Type B pancreatic cell (in vitro differentiated cells): ENCODE measurements at places on chromosomes 13 and 19.

GRCh38 chr19:38285567-38285966, 18.5 kb upstream of the C19orf33 start:
- DNase-seq = no peak

- no peak for DNase-seq
Observed at GRCh38 chr13:51742611-51743010, 61.4 kb downstream of the DHRS12 start.

DNA sequence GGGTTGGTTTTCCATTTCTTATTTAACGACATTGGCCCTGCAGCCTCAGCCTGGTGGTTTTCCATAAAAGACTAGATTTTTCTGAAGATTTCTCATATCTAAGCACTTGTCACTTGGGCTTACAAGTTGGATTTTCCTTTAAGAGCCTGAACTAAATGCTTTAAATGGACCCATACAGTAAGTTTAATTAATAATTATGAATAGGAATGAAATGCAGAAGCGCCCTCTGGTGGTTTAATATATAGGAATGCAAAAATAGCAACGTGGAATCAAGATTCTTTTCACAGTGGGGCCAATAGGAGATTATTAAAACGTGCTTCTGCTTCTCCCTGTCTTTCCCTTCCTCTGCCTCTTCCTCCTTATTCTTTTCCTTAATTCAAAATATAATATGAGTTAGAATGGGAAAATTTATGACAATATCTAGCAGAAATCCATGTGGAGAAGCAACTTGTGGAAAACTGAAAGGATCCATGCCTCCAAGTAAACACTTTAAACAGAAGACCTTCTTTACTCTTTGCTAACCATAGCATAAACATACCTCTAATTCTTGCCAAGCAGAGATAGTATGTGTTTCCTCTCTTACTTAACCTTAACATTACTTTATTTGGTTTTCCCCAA, 324.0 kb downstream of the GPC5 start:
- no peak for DNase-seq

- no peak for DNase-seq
Observed at GRCh38 chr13:39818953-39819352, 163.5 kb downstream of the COG6 start.

- no peak for DNase-seq
Observed at GRCh38 chr13:42878721-42879120, 97.3 kb downstream of the FAM216B start.

GRCh38 chr13:36030670-36031331, 100.4 kb downstream of the DCLK1 start:
- DNase-seq = no peak

GRCh38 chr13:35293579-35294226, 182.8 kb downstream of the MAB21L1 start:
- DNase-seq = no peak

GRCh38 chr19:47240996-47241918, 10.3 kb upstream of the BBC3 start:
- no peak for DNase-seq

DNA sequence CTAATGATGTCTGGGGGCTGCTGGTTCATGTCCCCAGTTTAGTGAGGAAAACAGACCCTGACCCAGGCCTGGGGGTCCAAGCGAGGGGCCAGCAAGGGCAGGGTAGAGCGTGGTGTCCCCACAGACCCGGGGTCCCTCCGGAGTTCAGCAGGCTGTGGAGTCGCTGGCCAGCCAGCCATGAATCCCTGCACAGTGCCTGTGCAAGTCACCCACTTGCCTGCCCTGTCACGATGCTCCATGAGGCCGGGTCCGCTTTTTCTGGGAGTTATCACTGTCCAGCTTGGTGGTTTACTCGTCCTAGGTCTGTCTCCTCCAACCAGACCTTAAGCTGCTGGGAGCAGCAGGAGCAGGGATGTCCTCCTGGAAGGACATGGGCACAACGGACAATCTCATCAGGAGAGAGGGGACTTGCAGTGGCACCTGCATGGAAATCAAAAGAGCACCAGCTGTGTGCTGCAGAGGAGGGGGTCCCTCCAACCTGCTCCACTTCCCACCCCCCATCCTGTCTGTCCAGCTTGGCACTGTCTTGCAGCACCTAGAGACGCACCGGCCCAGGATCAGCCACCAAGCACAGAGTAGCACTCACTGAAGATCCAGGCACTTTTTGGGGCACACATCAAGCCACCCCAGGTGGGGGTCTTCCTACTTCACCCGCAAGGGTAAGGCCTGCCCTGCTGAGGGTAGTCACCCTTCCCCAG, 121.8 kb downstream of the URI1 start:
- no peak for DNase-seq

GRCh38 chr19:53875602-53876325, 6.2 kb upstream of the PRKCG start:
- DNase-seq = no peak

DNA sequence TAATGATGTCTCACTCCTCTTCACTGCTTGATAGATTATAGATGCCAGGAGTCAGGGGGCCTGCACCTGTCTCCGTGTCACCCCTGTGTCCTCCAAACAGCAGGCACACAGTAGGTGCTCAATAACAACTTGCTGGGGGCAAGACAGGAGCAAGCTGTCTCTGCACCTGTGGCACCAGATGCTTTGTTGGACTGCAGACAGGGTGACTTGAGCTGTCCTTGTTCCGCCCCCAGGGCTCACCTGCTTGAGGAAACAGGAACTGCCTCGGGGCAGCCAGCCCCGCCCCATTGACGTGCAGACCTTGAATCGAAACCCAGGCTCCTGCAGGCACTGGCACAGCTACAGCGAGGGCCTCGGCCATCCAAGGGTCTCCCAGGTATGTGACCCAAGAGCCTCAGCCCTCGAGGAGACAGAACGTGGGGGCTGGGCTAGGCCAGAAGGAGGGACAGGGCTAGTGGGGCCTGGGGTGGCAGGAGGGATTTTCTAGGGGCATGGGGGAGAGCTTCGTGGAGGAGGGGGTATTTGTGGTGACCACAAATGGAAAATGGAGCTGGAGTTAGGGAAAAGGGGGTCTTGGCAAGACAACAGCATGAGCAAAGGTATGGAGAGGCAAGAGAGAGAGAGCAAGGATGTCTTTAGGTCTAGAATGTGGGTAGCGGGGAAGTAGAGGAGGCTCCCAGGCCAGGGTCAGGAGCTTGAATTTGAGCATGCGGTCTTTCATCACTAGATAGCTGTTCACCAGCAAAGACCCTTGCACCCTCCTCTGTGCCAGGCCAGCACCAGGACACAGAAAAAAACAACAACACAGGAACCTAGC, at the start of gene HSH2D:
TSS of gene HSH2D (plus strand) at position 287 of the 817 bp plus-strand sequence. CDS start 5,066 bp downstream, outside the sequence.
- no peak for DNase-seq

GRCh38 chr13:59269476-59269875, 894.3 kb downstream of the DIAPH3 start:
- no peak for DNase-seq

DNA sequence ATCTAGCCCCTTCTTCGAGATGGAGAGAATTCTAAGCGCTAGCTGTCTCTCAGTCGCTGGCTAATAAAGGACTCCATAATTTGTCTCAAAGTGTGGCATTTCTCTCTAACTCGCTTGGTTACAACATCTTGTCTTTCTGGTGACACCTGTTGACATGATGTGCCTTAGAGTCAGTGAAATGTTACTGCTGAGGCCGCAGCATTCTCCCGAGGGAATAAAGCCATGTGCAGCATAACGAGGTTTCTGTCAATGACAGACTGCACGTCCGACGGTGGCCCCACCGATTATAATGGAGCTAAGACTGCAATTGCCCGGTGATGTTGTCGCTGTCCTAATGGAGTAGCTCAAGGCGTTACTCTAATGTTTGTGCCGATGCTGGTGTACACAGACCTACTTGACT, 20.3 kb upstream of the GPR32 start:
- no peak for DNase-seq

DNA sequence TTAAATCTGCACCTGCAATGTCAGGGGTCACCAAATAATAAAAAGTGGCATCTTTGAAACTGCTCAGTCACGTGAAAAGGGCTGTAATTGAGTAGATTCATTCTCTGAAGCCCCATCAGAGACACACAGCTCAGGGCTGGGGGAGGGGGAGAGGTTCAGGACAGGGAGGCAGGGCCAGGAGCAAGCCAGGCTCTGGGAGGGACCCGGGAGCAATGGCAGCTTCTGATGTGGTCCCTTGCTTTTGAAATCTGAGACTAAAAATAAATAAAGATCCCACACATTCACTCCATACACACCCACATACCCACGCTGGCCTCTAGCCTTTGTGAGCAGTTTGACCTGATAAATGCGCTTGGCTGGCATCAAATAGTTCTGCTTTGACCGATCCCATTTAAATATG, 32.8 kb downstream of the GSX1 start:
- no peak for DNase-seq

- DNase-seq = peak; percentile 90
Observed at GRCh38 chr19:51688671-51689571, 4.2 kb upstream of the SPACA6 start.

DNA sequence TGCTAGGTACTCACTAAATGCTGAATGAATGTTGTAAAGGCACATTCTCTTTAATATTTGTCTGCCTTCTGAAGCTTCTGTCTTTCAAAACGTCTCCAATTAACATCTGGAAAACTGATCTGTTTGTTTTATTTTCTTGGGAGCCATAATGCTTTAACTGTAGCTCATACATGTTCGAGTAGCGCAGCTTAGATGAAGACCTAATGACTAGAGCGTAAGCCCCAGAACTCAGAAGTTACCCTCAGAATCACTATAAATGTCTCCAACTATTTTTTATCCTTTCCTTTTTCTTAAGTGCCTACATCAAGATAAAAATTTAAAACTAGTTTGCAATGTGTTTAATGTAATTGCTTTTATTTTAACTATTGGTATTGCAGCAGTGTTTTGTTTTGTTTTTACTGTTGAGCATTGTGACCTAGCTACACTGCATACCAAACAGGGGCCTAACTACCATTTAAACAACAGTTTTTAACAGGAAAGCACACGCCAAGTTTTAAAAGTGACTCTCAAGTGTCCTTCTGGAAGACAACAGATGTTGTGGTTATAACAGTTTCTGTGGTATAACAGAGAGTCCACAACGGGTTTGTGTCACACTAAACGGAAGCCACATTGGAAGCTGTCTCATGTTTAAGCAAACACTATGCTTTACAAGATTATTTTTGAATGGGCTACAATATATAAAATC, 42.0 kb downstream of the MRPL57 start:
- DNase-seq = no peak

DNA sequence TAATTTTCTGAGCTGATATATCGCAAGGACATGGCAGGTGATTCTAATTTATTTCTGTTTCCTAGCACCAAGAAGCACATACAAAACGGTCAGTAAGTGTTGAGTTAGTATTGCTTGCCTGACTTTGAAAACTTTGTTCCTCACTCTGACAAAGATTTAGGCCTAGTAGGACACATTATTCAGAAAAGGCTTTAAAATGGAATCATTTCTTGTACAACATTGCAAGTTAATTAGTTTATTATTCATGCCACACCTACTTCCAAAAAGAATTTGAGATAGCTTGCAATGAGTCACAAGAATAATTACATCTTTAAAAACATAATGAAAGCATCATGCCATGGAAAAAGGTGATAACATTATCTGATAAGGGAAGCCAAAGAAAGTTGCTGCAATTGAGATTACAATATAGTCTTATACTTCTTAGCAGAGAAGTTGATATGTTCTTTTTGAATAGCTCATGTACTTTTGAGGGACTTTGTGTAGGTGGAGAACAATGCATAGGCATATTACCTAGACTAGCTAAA, 474.2 kb downstream of the KLF5 start:
- DNase-seq = no peak

- DNase-seq = no peak
Observed at GRCh38 chr19:5825178-5825577, 14.3 kb downstream of the FUT6 start.

GRCh38 chr13:104833221-104833620, 1702.2 kb downstream of the EFNB2 start:
- DNase-seq = no peak

- no peak for DNase-seq
Observed at GRCh38 chr19:33294058-33294798, 8.1 kb downstream of the CEBPA start.

- no peak for DNase-seq
Observed at GRCh38 chr13:67410645-67411044, 180.5 kb upstream of the PCDH9 start.

GRCh38 chr19:16561382-16561781, 10.8 kb downstream of the SLC35E1 start:
- no peak for DNase-seq
